Right forelimb (tissue), 1 donor: ENCODE measurements at places on chromosomes 4 and X.

- DNase-seq = no peak
These were observed 15.8 kb downstream of the DCTD start for GRCh38 chr4:182901337-182901736.

DNA sequence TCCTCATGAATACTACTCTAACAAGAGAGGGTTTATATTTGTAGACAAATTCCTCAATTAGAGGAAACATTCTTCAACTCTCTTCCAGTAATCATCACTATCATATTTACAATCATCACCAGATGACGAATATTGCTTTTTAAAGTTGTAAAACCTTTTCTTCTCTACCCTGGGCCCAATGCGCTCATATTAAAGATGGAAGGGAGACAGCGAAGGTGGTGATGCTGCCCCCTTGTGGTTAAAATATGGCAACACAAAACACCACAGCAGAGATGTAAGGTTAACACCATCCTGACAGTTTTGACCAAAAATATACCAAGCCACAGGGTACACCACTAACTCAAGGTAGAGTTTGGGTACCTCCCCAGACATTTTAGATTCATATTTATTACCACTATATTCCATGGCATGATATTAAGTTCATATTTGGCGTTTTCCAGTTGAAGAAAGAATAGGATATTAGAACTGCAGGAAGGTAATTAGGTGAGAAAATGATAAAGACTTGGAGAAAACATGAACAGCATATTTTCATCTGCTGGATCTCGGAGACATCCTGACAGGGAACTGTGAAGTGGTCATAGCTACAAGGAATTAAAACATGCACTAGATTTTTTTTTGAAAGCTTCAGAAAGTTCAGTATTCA, 72.8 kb downstream of the SLC9A7 start:
- DNase-seq = no peak

DNA sequence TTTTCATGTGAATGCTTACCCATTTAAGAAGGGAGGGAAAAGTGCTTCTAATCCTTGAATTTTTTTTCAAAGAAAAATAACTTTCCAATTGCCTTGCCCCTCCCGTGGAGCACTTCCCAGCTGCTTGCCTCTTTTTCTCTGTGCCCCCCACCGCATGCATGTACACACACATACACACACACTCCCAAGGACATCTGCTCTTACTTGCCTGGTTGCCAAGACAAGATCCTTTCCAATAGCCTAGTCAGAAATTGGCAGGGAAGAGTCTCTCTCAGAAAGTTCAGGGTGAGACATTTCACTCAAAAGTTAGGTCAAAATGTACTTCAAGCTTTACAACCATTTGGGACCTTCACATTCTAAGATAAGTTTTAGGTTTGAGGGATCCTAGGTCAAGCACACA, 10.9 kb downstream of the HHIP start:
- no peak for DNase-seq

- no peak for DNase-seq
These were observed 49.1 kb upstream of the DHRSX start for GRCh38 chrX:2549876-2550275.

- DNase-seq = no peak
These were observed 28.2 kb upstream of the TCEAL4 start for GRCh38 chrX:103556963-103557612.

DNA sequence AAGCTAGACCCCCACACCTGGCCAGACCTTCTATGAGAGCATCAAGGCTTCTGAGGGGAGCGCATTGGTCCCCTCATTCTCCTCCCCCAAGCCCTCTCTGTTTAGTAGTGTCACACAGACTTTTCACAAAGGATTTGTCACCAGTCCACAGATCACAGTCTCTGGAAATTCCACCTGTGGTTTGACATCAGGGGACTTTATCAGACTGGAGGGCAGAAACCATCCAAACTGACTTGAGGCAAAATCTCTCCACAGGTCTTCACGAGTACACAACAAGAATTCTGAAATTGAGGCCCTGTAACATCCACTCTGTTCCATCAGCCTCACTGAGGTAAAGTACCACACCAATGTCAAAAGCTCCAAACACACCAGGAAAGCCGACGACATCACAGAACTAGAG, 112.5 kb downstream of the SH3KBP1 start:
- DNase-seq = no peak

GRCh38 chrX:123450222-123450621, 266.1 kb downstream of the GRIA3 start:
- DNase-seq = no peak

DNA sequence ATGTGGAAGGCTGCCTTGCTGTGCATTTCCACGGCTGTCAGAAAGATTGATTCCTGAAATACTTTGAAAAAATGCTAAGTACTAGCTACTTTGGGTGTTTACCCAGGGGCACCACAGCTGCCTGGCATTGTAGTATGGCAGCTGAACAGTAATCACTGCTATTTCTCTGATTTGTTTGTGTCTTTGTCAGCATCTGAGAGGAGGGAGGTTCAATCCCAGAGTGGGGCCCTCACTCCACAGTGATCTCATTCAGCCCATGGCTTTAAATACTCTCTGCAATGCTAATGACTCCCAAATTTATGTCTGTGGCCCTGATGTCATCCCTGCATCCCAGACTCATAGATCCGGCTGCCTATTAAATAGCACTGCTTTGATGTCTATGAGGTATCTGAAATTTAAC, 575.3 kb upstream of the MAGEB2 start:
- DNase-seq = no peak

- no peak for DNase-seq
These were observed 450.3 kb downstream of the RAPGEF2 start for GRCh38 chr4:159552979-159553768.

DNA sequence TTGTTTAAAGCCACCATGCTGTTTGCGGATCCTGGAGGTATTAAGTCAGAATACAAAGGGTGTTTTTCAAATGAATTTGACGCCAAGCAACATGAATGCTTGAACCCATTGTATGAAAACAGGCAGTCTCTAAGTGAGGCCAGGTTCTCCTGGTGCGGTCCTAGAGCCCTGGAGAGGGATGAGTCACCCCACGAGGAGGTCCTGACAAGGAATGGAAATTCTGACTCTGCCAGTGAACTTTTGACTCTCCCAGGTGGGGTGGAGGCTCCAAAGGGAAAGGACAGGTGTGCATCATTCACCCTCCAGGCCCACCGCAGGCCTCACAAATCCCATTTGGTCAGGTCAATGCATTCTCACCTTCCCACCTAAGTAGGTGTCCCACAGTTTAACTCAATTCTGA, 1.5 kb downstream of the TRIM2 start:
- DNase-seq = no peak

DNA sequence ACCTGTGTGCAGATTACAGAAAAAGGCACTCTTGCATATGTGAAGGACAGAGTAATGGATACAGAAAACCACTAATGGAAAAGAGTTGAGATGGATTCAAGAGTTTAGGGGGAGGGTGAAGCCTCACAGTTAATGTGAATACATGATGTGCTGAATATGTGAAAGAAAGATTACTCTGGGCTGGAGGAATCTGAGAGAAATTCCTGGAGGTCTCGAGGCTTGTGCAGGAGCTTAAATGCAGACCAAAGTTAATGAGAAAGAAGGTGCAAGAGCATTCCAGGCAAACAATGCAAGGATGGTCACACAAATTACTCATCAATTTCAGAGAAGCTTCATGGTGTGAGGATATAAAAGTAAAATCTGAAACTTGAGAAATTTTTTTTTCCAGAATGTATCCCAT, 768.8 kb downstream of the STPG2 start:
- no peak for DNase-seq

- no peak for DNase-seq
These were observed 90.6 kb downstream of the ZNF518B start for GRCh38 chr4:10366628-10367027.

DNA sequence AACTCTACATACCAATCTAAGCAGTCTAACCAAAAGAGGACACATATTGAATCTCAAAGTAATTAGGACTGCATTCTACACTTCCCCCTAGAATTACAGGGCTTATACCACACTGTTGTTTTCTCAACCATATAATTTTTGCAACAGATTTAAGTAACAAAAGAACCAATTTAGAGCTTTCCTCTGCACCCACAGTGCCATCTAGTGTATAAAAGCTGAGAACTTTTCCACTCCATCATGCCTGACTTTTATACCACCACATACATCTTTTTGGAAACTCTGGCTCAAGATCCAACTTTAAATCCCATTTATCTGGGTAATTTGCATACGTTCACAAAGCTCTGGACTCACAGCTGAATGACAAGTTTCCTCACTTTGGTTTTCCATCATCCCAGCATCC, 99.5 kb downstream of the EFHC2 start:
- no peak for DNase-seq

GRCh38 chr4:42519803-42520417, 122.6 kb downstream of the SHISA3 start:
- DNase-seq = no peak

DNA sequence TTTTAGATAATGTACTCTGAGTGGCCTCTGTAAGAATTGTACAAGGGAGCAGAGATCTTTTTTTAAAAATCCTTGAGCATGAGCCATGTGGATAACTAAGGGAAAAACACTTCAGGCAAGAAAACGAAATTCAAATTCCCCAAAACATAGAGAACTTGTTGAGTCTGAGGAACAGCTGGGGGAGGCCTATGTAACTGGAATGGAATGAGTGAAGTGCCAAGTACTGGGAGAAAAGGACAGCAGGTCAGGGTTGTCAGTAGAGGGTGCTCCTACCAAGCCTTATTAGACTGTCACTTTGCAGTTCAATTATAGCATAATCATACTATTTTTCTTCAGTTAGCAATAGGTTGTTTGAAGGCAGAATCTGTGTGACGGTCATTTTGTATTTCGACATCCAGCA, 135.1 kb downstream of the ARHGAP6 start:
- DNase-seq = no peak

- no peak for DNase-seq
These were observed 185.8 kb upstream of the RPS6KA3 start for GRCh38 chrX:20452487-20452886.

GRCh38 chr4:54976031-54976430, 149.4 kb downstream of the KDR start:
- no peak for DNase-seq

DNA sequence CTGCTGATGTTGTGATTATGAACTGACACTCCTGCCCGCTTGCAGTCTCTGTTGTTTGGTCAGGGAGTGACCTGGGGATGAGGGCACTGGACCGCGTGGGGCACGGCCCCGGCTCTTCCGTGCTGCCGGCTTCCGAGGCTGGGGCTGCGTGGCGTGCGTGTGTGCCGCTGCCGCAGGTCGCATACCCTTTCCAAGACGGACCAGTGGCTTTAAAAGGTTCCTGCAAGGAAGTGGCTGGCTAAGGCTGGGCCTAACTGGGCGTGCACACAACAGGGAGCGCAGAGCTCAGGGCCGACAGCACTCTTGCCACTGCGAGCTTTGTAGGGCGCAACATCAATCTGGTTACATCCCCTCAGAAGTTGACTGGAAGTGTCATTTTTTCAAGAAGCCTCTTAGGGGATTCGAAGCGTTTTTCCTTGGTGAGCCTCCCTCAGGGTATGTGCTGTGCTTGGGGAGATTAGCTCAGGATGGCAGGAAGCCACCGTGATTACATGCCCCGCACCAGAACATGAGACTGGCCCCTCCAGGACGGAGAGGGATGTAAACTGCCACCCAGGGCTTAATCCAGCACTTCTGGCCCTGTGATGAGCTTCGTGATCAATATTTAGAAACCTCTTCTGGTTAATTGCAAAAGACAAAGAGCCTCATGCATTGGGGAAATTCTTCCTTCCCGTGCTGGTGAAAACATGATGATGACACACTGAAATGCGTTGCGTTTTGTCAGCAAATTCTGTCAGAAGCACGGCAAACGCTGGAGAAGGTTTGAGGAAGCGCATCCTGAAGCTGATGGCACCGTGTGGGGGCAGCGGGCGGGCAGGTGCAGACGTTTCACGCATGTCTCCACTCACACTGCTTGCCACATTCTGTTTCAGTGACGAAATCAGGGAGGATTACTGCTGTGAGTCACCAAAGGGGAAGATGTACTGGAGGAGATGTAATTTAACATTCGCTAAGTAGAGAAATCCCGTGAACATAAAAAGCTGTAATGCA, 11.1 kb downstream of the MAEA start:
- DNase-seq = no peak

- DNase-seq = no peak
These were observed 391.1 kb downstream of the IDS start for GRCh38 chrX:149114001-149114400.

DNA sequence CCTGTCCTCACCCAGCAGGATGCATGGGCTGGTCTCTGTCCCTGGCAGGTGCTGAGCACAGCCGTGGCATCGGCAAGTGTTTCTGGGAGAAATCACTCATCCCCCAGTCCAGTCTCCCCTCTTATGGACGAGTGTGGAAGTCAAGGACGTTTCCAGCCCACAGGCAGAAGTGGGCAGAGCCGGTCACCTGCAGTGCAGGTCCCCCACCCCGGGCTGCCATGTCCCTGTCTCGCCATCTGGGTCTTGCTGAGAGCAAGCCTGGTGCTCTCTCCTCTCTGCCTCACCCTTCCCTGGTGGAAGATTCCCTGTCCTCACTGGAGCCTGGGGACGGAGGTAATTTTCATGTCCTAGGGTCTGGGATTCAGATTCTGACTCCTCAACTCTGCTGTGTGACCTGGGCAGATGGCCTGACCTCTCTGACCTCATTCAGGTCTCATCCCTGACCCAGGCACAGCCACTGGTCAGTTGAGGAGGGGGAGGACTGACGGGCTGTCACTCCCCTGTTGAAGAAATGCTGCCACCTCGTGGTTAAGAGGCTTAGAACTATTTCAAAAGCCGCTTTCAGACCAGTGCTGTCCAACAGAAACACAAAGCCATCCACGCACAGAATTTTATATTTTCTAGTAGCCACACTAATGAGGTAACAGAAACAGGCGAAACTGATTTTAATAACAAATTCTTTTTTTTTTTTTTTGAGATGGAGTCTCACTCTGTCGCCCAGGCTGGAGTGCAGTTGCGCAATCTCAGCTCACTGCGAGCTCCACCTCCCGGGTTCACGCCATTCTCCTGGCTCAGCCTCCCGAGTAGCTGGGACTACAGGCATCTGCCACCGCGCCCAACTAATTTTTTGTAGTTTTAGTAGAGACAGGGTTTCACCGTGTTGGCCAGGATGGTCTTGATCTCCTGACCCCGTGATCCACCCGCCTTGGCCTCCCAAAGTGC, 1.8 kb downstream of the CPZ start:
- peak; percentile 69 for DNase-seq

DNA sequence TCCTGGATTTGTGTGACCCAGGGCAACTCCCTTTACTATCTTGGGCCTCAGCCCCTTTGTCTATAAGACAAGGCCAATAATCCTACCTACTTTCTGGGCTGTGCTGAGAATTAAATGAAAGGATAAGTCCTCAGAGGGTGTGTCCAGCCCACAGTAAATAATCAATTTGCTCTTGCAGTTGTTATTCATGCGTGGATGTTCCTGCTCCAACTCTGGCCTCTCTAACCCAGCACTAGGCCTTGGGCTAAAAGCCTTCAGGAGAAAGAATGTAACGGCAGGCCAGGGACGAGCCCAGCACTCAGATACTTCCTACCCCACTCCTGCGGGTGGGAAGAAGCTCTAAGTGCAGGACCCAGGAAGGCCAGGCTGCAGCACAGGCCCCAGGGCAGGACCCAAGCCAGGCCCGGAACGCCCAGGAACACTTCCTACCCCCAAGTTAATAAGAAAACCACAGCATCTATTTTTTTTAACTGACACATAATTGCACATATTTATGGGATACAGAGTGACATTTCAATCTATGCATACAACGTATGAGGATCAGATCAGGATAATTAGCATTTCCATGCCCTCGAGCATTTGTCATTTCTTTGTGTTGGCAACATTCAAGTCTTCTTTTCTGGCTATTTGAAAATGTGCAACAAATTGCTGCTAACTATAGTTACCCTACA, 179.6 kb upstream of the RBPJ start:
- DNase-seq = no peak
